ENCODE measurements at places on chromosomes 7 and 10.

GRCh38 chr7:150524018-150524417 lies 9.3 kb downstream of the GIMAP7 start:
- no peak for DNase-seq

DNA sequence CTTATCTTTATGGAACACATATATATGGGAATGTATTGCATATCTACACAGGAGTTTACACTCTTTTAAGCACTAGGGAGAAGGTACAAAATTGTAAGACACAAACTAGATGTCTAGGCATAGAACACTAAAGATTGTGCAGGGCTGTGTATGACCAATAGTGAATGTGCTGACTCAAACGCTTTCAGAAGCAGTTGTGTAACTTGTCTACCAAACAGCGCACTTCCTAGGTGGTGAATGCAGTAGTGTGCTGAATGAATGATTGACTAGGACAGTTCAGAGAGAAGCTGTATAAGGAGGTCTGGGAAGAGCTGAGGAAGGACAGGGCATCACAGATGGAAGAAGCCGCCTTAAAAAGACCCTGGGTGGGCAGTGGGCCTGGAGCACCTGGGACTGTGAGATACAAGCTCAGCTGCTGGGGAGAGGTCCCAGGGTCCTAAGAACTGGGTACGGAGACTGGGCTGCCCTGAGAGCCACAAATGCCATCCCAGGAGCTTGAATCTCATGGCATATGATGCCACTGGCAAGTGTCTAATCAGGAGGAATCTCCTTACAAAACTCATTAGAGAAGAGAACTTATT lies 14.2 kb downstream of the CLRN3 start:
- no peak for DNase-seq

DNA sequence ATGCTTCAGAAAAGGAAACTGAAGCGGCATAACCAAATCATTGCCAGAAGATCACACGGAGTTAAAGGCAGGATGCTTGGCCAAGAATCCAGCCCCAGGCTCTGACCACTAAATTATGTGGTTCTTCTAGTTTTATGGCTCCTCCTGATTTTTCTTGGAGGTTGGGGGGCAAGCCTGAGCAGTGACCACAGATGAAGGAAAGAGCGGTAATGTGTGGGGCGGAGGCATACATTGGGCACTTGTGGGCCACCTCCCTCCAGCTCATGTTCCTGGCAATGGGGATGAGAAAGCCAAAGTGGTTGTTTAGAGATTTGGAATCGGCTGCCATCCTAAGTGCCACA lies 3.2 kb downstream of the TRPV6 start:
- no peak for DNase-seq

DNA sequence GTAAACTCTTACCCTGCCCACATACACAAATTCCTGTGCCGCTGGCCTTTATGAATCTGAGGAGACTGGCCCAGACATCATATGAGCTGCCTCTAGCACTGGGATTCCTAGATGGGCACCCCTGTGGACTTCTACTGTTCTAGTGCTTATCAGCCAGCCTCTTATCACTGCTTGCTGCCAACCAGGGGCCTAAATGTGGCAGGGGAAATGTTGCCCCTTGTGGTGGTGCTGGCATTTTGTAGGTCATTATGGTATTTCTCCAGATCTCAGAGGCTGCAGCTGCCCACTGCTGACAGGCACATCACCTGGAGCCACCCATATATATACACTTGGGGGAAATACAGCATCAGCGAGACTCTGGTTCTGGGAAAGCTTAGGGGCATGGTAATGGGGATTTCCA lies 5.4 kb downstream of the SFR1 start:
- no peak for DNase-seq

GRCh38 chr10:126536148-126536547 lies 134.3 kb downstream of the C10orf90 start:
- DNase-seq, result no peak

GRCh38 chr10:119242186-119242585 lies 34.8 kb downstream of the GRK5 start:
- DNase-seq, result no peak

GRCh38 chr7:28346676-28347363 lies 65.5 kb upstream of the CREB5 start:
- no peak for DNase-seq

- DNase-seq, result no peak
These were observed 63.0 kb upstream of the HPS1 start for GRCh38 chr10:98509745-98510144.

Measured in CD8-positive, alpha-beta memory T cell (primary cell).